ENCODE measurements at places on chromosomes 4 and X.

- DNase-seq, result no peak
These were observed 128.3 kb upstream of the MED14 start for GRCh38 chrX:40863671-40864070.

GRCh38 chr4:102722740-102723139 lies 38.0 kb downstream of the MANBA start:
- DNase-seq, result no peak

GRCh38 chrX:2610246-2611170 lies 80.6 kb upstream of the CD99 start:
- DNase-seq, result no peak

DNA sequence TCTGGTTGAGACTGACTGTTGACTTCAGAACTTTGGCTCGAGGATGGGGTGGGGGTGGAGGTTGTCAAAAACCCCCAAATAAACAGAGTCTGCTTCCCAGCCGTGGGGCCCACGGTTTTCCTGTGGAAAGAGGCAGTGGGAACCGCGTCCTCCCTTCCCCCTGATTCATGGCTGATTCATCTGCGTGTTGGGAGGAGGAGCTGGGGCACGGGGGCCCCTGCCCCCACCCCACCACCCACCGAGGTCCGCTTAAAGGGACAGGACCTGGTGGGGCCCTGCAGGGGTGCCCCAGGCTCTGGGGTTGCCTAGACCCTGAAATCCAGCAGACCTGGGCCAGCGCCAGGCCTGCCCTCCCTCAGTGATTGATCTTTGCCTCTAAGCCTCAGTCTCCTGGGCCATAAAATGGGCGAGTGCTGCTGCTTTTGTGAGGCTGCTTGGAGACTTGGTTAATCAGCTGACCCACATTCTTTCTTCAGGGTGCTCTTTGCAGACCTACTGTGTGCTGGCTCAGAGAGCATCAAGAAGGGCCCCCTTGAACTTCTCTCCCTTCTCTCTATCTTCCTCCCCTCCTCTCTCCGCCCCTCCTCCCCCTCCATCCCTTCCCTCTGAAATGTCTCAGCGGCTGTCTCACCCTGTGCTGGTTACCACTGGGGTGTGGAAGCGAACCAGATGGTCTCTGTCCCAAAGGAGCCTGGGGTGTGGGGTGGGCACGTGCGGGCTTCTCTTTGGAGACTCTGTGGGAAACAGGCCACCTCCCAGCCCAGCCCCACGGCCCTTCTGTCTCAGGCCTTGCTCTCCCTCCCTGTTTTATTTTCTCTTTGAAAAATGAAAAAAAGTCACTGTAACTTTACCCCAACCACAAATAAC lies 9.1 kb downstream of the HTRA3 start:
- no peak for DNase-seq

- no peak for DNase-seq
These were observed 1282.0 kb downstream of the PCDH7 start for GRCh38 chr4:32002037-32002747.

Measured in thymus (tissue), 14 donors.